B cell (primary cell): ENCODE measurements at places on chromosomes 1 and 21.

DNA sequence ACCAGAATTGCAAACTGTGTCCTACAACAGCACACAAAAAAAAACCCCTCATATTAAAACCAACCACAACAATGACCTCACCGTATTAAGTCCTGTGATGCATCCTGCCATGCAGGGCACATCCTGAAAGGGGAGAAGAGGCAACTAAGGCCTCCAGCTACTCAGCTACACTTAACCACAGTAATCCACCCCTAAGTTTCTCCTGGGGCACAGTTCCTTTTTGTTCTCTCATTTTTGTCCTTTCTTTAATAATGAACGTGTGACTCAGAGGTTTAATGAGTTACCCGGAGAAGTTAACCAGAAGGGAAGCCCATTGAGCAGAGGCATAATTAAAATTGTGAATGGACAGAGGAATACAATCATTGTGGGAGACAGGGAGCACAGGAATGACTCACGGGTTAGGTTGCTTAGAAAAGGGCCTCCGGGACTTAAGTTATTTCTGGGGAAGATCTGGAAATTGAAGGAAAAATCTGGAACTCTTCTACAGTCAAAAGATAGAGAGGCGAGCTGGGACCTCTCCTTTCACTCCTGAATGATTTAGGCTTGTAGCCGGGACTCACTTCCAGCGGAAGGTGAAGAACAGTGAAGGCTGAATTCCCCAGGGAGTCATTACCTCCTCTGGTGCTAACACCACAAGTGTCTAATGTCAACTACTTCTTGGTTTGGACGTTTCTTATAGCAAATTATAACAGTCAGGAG lies 36.9 kb upstream of the HIVEP3 start:
- H3K4me3 ChIP-seq, result no peak overlapping the region
- no peaks in the 10 kb centered on the region for H3K27me3 ChIP-seq

- no peaks in the 10 kb centered on the region for H3K4me1 ChIP-seq
- H3K27me3 ChIP-seq, result no peaks in the 10 kb centered on the region
- H3K36me3 ChIP-seq, result no peaks in the 10 kb centered on the region
- H3K27ac ChIP-seq, result no peak overlapping the region
- DNase-seq, result no peak
Observed at GRCh38 chr1:189774721-189775287, 702.9 kb downstream of the BRINP3 start.

DNA sequence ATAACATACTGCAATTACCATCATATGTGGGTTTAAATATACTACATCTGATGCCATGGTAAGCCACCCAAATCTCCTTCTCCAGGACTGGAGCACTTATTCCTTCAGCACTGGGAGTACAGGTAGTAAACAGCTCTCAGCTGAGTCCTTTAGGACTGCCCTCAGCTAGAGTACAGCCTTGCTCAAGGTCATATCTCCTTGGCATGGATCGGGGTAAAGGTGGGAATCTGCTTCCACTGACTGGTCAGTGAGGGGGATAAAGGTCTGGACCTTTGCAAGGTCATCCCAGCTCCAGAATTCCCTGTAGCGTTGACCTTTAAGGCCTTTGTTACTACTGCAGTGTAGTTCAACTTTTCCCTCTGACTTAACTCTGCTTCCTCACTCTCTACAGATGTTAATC lies 38.8 kb downstream of the RPL5 start:
- H3K27me3 ChIP-seq, result no peaks in the 10 kb centered on the region
- H3K4me1 ChIP-seq, result no peaks in the 10 kb centered on the region
- no peak overlapping the region for H3K27ac ChIP-seq
- no peak for DNase-seq
- H3K36me3 ChIP-seq, result peaks cover 40% of the 10 kb centered on the region
- no peak overlapping the region for H3K4me3 ChIP-seq

GRCh38 chr1:91075233-91076135 lies 53.6 kb upstream of the ZNF644 start:
- no peaks in the 10 kb centered on the region for H3K36me3 ChIP-seq
- H3K27ac ChIP-seq, result no peak overlapping the region
- no peak for DNase-seq
- no peaks in the 10 kb centered on the region for H3K27me3 ChIP-seq

- DNase-seq, result no peak
- no peak overlapping the region for H3K27ac ChIP-seq
- H3K4me3 ChIP-seq, result no peak overlapping the region
- H3K27me3 ChIP-seq, result no peaks in the 10 kb centered on the region
Observed at GRCh38 chr1:220448217-220448616, 79.7 kb upstream of the MARK1 start.
